ENCODE measurements at places on chromosomes 16 and 17.

DNA sequence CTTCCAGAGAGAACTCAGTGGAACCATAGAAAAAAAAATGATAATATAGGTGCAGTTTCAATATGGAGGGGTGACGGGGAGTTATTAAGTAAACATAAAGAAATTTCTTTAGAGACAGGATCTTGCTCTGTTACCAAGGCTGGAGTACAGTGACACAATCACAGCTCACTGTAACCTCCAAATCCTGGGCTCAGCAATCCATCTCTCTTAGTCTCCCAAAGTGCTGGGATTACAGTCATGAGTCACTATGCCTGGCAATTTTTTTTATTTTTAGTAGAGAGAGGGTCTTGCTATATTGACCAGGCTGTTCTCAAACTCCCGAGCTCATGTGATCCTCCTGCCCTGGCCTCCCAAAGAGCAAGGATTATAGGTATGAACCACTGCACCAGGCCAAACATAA, 48.8 kb downstream of the NLRC5 start:
- DNase-seq = no peak

DNA sequence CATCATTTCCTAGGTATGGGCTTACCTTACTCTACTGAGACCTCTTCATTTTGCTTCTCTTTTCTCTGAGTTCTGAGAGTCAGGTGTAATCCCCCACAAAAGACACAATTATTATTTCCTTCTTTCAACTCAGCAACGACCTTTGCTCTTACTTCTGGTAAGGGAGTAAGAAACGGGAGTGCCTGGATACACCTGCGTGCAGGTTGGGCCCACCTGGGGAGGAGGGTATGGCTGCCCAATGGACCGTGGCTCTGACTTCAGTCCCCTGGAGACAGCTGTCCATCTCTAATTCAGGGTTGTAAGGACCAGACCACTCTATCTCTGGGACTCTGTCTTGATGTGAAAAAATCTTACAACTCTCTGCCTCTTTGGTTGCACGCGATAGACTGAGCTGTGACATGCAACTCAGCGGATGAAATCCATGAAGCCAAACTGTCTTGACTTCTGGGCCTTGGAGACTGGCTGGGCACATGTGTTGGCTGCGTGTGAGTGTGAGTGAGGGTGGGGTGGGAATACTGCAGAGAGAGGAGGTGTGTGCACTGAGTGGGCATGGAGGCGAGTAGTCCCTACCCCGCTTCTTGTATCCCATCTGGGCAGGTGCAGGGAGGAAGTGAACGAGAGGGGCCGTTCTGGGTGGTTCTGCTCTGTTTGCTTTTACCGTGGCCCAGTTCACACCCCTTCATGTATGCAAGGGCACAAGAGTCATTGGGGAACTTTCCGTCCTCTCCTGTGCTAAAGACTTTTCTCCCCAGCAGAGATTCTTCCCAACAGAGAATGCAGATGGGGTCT, 1.2 kb downstream of the TMEM238L start:
- no peak for DNase-seq

GRCh38 chr16:76835779-76836300, 355.1 kb upstream of the MON1B start:
- DNase-seq = no peak

DNA sequence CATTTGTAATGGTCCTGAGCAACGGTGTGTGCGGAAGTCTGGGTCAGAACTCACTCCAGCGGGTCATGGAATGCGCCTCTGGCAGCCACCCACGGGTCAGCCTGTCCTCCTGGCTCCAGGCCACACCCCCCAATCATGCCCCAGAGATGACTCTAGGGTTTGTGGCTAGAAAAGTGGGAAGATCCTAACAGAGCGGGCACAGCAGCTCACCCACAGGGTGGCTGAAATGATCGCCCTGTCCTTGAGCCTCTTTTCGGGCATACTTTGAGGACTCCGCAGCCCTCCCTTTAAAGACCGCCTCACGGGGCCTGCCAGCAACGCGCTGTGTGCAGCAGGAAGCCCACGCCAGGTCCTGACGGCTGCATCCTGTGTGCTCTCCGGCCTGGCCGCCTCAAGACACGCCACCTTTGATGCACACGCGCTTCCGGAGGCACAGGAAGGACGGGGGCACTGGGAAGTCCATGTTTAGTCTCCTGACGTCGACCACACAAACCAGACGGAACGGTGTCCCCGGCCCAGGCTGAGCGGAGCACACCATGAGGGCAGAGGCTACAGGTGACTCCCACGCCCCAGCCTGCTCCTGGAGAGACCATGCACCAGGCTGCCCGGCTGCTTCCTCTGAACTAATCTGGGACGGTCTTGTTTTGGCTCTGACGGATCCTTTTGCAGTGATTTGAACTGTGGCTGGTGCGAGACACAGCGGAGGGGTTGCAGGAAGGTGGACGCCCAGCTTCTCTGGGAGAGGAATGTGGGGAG, 92.9 kb downstream of the TBC1D16 start:
- DNase-seq = peak; percentile 30

DNA sequence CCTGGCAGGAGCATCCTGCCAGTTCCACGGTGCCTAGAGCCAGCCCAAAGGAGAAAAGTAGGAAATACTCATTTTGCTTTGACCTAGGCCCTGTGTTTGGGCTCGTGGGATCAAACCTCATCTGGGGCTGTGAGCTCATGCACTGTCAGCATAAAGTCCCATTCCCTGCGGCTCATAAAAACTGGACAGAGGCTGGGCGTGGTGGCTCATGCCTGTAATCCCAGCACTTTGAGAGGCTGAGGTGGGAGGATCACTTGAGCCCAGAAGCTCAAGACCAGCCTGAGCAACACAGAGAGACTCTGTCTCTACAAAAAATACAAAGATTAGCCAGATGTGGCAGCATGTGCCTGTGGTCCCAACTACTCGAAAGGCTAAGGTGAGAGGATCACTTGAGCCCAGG, 17.9 kb downstream of the ATP6V0D1 start:
- DNase-seq = no peak

DNA sequence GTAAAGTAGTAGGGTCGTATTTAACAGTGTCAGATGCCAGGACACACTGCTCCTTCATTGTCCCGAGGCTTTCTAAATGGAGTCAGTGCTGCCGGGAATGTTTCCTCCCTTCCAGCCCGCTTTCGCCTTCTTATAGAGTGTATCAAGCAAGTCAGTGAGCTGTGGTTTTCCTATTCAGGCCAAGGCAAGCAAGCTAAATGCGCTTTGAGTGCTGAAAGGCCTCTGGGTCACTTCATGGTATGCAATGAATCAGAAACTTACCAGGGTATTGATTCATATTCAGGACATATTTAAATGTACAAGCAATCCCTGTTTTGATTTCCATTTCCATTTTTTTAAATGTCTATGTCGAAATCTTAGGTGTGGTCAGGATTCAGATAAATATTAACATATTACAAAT, 327.9 kb upstream of the SOX9 start:
- no peak for DNase-seq

GRCh38 chr16:63982110-63982509, 1139.8 kb downstream of the CDH11 start:
- DNase-seq = no peak

DNA sequence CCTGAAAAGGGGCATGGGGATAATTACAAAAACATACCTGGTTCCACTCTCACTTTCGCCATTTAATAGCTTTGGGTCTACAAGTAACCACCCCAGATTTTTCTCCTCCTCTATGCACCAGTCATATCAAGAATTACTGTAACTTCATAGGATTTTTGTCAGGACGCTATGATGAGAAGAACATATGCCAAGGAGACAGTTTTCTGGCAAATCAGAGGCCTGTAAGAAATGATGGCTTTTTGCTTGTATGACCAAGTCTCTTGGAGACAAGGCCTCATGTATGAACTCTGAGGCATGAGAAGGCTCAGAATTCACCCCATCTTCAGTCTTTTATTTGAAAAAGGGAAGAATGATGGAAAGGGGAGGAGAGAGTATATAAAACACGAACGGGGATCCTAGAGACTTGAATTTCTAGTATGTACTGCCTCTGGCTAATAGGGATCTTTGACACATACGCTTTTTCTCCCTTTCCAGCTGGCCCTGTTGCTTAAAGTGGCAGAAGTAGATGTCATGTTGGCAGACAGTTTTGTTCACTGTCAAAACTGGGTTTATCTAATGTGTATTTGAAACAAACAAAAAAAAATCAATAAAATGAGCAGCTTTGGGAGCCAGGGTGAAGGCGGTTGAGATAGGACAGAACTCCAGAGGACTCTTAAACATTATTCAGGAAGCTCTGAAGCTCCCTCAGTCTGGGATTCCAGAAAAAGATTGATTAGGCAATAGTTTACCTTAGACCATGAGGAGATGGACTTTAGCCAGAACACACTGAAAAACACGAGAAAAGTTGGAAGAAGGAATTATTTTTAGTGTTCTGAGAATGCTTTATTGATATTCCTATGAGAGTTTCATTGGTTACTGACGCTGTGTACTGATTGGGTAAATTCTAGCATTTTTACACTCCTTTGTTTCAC, 656.6 kb downstream of the WWOX start:
- no peak for DNase-seq

DNA sequence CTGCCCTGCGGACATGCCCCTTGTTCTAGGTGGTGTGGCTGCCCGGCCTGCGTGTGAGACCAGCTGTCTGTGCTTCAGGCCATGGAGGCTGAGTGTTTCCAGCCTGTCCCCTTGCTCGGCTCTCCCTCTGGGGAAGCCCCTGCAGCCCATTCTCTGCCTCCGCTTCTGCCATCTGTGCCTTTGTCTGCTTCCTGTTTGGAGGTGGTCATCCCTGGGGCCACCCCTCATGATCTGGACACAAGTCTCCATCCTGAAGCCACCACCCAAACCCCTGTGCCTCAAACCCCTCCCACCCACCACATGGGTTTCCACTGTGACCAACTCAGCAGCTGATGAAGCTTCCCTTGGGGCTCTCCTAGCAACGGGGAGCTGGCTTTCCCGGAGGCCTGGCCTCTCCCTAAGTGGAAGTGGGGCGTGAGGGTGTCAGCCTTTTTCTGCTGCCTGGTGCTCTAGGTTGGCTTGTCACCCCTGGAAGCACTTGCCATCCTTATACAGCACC, 184.9 kb downstream of the SEC14L1 start:
- no peak for DNase-seq

Measured in stimulated activated CD4-positive, alpha-beta T cell treated with anti-CD3 and anti-CD28 coated beads, Interleukin-15, amount 100 ng/mL, for 24 hours (primary cell).